NCI-H446 treated with DMSO at 0.1 percent for 48 hours (cell line): ENCODE measurements at places on chromosomes 4 and X.

DNA sequence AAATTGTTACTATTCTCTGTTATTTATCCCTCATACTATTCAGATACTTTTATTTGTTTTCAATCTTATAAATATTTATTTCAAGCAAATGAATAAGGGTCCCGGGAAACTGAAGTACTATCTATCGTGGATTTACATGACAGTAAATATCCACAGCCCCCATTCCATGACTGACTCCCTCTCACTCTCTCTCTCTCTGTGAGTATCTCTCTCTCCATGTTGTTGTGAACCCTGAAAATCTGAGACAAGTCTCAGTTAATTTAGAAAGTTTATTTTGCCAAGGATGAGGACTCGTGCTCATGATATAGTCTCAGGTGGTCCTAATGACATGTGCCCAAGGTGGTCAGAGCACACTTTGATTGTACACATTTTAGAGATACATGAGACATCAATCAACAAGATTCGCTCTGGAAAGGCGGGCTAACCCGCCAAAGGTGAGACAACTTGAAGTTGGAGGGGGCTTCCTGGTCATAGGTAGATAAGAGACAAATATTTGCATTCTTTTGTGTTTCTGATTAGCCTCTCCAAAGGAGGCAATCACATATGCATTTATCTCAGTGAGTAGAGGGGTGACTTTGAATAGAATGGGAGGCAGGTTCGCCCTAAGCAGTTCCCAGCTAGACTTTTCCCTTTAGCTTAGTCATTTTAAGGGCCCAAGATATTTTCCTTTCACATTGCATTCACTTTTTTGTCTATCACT is 986.4 kb downstream of the NLGN4X start:
- DNase-seq, result no peak

DNA sequence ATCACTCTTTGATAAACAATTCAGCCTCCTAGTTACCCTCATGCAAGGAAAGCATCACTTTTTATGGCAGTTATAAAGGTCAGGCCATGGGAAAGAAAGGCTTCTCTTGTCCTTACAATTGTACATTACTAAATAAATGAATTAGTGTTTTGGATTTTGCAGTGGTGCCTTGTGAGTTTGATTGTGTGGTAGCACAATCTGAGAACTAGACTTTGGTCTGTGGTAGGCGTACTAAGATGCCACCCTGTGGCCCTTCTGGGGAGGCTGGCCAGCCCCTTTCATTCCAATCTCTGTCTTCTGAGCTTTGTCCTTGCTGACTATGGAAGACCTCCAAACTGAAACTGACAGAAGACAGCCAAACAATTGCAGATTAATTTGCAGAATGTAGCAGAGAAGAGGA is 14.6 kb upstream of the HNRNPD start:
- DNase-seq, result no peak

GRCh38 chr4:152374153-152374552 is 161.7 kb downstream of the FBXW7 start:
- DNase-seq, result no peak

- DNase-seq, result no peak
These were observed 791.3 kb downstream of the RAB28 start for GRCh38 chr4:12692815-12693214.

DNA sequence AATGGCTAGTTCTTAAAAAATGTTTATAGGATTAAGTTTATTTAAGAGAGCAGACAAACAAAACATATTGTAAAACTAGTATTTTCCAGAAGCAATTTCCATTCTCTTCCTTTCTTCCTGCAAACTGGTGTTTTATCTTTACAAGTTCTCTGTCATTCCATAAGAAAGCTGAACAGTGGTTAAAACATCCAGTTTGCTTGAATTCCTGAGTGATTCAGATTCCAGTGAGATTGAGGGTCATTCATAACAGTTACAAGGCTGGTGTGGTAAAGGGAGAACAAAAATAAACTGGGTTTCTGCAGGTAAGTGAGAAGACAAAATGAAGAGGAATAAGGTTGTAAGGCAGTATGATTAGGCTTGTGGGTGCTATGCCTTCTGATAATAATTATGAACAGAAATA is 544.8 kb upstream of the DIPK2B start:
- DNase-seq, result no peak

- no peak for DNase-seq
These were observed 304.2 kb downstream of the ARHGAP24 start for GRCh38 chr4:85779165-85779564.

GRCh38 chrX:107600366-107600765 is 27.9 kb upstream of the PRPS1 start:
- DNase-seq, result no peak

GRCh38 chr4:24778464-24779225 is 16.7 kb upstream of the SOD3 start:
- DNase-seq, result no peak

- no peak for DNase-seq
These were observed 373.1 kb upstream of the LCORL start for GRCh38 chr4:18394656-18395055.

- no peak for DNase-seq
These were observed 120.3 kb upstream of the KLHL4 start for GRCh38 chrX:87397103-87397886.

- no peak for DNase-seq
These were observed 31.6 kb downstream of the CDKL5 start for GRCh38 chrX:18457000-18457399.

DNA sequence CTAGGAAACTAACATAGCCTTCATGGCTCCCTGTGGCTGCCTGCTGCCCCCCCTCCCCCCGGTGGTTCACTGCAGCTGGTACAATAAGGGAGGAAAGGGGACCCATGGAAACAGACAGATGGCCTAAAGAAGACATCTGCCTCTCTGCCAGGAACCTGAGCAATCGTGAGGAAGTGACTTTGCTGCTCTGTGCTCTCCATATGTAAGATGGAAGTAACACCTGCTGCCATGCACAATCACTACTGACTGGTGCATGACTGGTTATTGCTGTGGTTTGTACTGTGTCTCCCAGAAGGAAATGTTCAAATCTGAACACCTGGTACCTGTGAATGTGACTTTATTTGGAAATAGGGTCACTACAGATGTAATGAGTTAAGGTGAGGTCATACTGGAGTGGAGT is 43.6 kb downstream of the CD99L2 start:
- DNase-seq, result no peak

DNA sequence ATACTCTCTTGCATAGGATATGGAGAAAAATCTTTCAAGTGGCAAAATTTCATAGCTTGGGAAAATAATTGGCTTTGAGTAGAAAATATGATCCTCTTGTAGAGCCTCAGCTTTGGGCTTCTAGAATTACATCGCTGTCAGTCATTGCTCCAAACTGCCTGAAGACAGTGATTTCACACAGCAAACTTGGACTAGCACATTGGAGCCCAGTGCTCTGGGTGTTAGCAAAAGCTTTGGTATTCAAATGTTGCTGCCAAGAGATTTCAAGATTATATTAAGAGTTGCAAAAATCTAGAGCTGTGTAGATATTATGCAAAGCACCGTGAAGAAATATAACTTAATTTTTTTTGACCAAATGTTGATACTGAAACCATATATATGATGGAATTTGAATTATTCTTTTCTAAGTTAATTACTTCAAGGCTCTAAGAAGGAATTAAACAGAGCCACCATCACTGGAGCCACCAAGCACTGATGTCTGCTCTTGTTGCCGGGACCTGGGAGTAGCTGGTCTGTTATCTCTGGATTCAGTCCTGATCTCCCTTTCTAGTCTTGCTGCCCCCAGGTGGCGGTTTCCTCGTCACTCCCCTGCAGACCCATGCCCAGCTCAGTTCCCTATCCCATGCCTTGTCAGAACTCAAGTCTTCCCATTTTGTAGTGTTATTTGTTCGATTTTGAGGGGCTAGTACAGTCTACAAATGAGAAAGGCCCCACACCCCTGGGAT is 260.7 kb upstream of the SFRP2 start:
- no peak for DNase-seq

- DNase-seq, result no peak
These were observed 14.6 kb downstream of the CLCN3 start for GRCh38 chr4:169634975-169635374.

GRCh38 chr4:138859254-138859653 is 156.3 kb upstream of the NOCT start:
- DNase-seq, result no peak

DNA sequence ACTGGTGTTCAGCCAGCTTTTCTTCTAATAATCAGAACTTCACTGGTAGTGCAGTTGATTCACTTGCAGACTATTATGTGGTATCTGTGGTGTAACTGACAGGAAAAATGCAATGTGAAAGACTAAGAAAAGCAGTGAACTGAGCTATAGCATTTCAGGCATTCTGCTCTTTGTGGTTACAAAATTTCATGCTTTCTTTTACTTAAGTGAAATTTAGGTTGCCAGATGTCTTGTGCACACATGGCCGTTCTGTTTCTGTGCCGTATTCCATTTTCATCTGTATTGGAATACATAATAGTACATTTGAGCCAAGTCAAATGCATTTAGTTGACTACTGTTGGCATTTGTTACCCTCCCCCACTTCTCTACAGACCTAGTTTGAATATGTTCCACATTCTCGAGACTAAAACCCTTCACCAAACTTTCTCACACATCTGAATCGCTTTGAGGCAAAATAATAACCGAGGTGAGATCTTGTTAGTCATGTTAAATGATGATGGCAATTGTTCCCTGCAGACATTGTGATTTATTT is 8.2 kb downstream of the RTL3 start:
- DNase-seq, result no peak

- DNase-seq, result no peak
These were observed 236.9 kb upstream of the EMCN start for GRCh38 chr4:100754751-100755150.

DNA sequence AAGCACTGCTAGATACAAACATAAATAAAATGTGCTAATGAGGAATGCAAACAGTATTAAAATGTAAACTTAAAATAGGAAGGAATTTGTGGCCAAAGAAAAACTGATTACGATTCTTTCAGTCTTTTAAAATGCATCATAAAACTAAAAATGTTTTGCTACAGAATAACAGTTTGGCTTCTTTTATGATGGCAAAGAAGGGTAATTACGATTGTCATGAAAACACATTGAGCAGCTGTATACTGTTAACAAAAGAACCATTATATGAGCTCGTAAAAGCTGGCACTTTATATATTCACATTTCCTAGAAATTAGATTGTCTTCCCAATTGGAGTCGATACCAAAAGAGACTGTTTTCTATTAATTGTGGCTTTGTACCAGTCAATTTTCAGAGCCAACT is 290.4 kb downstream of the NR3C2 start:
- DNase-seq, result no peak

DNA sequence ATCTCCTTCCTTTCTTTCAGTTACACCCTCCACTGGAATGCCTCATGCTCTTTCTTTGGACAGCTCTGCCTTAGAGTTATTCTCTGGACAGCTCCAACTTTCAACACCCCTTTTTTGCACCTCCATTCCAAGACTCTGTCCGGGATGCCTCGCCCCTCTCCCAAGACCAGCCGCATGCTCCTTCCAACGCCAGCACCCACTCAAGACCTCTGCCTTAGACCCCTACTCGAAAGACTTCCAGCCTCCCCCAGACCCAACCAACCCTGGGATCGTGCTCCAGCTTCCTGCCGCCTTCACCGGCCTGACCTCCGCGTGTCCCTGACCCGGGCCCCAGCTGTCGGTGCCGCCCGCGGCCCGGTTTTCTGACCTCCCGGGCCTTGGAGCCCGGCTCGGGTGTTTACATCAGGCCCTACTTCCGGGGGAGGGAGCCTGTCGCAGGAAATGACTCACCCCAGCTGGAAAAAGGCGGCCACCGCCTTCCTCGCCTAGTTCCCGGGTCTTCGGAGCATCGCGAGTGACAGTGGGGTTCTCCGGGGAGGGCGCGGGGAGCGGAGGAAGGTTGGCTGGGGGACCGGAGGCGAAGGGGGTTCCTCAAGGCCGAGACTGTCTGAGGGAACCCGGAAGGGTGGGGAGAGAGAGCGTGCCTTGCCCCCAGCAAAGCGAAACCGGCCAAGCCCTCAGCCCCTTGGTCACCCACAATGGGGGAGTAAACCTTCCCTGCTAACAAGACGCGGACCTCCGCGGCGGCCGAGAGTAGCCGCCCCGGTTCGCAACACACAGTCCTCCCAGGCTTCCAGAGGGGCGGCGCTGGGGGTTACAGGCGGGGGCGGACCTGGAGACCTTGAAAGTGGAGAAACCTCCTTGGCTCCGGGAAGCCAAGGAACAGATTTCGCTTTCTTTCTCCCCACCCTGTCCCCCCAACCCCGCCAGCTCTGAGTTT is at the start of gene WDR45:
TSS of gene WDR45 (minus strand) at position 399 of the 940 bp plus-strand sequence. CDS start 1,792 bp downstream, outside the sequence.
- DNase-seq, result no peak
